ENCODE measurements at places on chromosomes 11 and 22.

- no peak for DNase-seq
These were observed 60.1 kb upstream of the PHF21B start for GRCh38 chr22:45069925-45070324.

- no peak for DNase-seq
These were observed 816 bp upstream of the PHRF1 start for GRCh38 chr11:575313-575995.

DNA sequence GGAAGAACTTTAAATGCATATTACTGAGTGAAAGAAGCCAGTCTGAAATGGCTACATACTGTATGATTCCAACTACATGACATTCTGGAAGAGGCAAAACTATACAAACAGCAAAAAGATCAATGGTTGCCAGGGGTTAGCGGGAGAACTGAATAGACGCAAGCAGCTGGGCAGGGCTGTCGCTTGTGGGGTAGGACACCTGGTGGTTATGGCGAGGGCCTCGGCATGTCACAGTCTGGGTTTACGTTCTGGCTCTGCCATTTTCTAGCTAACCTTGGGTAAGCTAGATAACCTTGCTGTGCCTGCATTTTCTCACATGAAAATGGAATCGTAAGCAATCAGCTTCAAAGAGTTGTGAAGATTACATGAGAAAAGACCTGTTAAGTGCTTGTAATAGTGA, 55.2 kb upstream of the SYT13 start:
- no peak for DNase-seq

DNA sequence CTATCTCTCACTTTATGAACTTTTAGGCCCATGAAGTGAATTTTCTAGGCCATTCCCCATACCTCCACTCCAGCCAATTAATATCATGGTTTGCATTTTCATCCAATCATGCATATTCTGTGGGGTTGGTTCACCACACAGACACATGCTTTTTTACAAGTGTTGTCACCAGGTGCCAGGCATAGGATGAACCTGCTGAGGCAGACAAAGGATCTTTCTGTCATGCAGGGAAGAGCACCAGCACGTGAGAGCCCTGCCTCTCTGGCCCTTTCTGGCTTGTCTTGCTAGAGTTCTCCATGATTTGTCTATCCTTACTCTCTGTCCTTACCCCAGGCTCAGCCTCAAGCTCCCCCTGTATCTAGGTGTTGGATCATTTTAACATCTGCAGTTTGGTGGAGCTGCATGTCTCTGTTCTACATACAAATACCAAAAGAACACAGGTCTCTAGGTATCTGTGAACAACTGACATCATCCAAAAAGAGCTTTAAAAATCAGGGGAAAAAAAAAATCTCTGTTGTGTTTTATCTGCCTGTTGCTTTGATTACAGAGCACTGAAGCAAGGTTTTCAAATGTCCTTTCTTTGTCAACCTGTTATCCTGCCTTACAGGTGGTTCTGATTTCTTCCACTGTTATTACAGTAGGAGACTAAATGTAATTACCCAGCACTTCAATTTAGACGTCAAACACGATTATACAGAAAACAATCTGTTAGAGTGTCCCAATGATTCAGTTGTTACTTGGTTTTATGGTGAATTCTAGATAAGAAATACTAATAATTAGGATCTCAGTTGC, 58.4 kb upstream of the GRAMD1B start:
- no peak for DNase-seq

GRCh38 chr22:47280301-47280700, 517.9 kb downstream of the TBC1D22A start:
- DNase-seq, result no peak

GRCh38 chr11:17649261-17649660, 70.1 kb upstream of the MYOD1 start:
- DNase-seq, result no peak

DNA sequence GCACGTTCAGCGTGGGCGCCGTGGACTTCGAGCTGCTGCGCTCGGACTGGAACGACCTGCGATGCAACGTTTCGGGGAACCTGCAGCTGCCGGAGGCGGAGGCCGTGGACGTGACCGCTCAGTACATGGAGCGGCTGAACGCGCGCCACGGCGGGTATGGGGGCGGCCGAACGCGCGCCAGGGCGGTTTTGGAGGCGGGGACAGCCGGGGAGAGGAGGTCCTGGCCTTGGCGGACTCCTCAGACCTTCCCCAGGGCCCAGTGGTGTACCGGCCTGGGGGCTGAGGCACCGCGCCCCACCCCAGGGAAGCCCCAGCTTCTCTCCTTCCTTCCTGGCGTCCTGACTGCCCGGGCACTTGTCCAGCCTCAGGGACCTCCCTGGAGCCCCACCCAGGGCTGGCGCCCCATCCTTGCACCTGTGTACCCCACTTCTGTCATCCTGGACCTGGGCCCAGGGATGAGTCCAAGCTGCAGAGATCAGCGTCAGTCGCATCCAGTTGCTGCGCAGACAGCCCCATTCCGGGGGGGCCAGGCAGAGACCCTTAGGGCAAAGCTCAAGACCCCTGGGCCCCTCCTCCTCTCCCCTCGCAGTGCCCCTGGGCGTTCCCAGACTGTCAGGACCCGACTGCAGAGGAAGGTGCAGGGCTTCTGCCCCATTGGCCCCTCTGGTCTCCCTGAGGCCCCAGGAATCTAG, 8.0 kb downstream of the B4GALNT4 start:
- no peak for DNase-seq

- DNase-seq, result peak; percentile 50
These were observed 593.2 kb downstream of the INSC start for GRCh38 chr11:15707971-15708370.

GRCh38 chr11:75531325-75531724, 5.6 kb upstream of the GDPD5 start:
- no peak for DNase-seq

GRCh38 chr22:43707648-43708047, 104.5 kb downstream of the EFCAB6 start:
- DNase-seq, result no peak
